Pulmonary artery endothelial cell (primary cell): ENCODE measurements at places on chromosomes 1 and 21.
A peak's percentile ranks its signal among the peaks of the same experiment; 100 is the strongest.

DNA sequence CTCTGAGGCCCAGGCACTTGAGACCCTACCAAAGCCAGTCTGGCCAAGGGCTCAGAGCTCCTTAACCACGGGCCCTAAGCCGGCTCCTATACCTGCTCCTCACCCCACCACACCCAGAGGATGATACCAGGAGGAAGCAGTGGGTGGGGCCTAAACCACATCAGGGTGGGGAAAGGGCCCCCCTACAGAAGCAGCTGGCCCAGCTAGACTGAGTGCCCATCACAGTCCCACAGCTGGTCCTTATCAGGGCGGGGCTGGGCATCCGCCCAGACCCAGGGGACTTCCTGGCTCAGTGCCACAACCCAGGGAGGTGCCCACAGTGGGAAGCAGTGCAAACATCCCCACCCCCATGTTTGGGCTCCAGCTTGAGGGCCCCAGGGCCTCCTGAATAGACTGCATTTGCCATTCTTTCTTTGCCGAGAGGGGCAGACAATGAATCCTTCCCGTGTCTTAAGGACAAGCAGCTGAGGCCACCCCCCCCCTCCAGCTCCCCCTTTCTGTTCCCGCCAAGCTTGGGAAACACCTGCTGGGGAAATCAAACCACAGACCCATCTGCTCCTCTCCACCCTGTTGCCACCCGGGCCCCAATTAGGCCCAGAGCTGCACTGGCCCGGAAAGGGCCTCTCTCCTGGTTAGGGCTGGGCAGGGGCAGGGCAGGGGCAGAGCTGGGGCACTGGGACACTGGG is 6.2 kb downstream of the E2F2 start:
- no peak for DNase-seq

- no peak for DNase-seq
Measured at GRCh38 chr21:43913928-43914327, 48.9 kb downstream of the AGPAT3 start.

- DNase-seq, result no peak
Measured at GRCh38 chr1:116288201-116288598, 84.8 kb upstream of the ATP1A1 start.

GRCh38 chr21:27078915-27079314 is 112.0 kb upstream of the ADAMTS5 start:
- no peak for DNase-seq

DNA sequence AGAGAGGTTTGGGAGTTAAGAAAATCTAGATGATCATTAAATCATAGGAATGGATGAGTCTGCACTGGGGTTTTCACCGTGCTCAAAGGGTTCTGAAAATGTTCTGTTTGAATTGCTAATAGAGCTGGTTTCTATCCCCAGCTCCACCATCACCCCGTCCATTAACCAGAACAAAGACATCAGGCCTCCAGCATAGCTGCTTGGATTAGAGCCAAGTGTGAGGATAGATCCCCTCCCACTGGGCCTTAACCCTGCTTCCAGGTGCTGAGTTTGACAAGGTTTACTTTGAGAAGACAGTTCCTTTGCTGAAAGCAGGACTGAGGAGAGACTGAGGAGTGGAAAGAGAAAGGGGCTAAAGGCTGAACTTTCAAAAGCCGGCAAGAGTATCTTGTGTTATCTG is 48.3 kb downstream of the MPZL1 start:
- no peak for DNase-seq

GRCh38 chr1:230065161-230065560 is 1.9 kb upstream of the GALNT2 start:
- DNase-seq, result no peak

GRCh38 chr1:233240371-233240770 is 55.2 kb downstream of the PCNX2 start:
- no peak for DNase-seq

DNA sequence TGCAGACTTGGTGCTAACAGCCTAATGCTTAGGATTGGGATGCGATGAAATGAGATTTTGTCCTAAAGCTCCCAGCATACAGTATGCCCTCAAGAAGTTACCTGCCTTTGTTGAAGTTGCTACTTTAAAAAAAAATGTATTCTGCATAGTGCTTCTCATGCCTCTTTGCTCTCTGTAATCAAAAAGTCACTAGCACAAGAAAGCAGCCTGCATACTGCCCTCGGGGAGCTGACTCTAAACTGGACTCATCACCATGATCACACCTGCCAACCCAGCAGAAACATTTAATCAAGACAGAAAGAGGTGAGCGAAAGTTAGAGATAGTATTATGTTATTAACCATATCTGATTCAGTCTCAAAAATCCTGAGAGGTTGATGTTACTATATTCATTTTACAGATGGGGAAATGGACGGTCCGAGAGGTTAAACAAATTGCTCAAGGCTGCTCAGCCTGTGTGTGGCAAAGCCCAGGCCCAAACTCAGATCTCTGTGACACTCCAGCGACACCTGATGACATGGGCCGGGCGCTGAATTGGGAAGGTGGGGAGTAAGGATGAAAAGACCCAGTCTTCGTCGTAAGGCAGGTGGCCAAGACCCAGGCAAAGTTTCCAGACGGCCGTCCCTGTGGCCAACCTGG is 1.1 kb downstream of the BATF3 start:
- DNase-seq, result no peak

GRCh38 chr1:99782397-99782796 is 16.0 kb upstream of the FRRS1 start:
- no peak for DNase-seq

GRCh38 chr1:167529829-167530474 is 11.6 kb upstream of the CD247 start:
- DNase-seq, result no peak

DNA sequence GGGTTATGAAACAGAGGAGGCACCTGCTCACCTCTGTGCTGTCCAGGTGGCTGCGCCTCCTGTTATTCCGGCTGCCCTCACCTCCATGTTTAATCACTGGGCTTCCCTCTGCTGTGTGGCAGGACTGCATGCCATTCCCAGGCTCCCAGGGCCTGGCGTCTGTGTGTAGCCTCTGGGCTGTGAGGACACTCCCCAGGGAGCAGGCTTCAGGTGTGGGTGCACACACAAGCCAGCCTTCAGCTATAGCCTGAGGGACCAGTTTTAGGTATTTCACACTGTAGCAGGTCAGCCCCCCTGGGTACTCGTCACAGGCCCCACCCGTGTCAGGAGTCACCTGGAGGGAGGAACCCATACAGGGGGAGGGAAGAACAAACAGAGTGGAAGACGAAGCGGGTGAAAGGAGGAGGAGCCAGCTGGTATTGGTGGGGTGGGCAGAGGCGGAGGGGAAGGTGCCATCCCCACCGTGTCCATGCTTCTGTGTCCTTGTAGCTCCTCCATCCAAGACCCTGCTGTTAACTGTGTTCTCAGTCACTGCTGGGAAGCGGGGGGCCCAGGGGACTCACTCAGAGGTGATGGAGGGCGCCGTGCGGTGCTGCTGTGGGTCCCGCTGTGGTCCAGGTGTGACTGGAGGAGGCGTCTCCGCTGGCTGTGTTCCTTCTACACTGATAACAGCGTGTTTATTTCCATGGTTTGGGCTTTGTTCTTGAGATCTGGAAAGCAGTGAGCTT is 158.6 kb downstream of the PGBD5 start:
- no peak for DNase-seq

DNA sequence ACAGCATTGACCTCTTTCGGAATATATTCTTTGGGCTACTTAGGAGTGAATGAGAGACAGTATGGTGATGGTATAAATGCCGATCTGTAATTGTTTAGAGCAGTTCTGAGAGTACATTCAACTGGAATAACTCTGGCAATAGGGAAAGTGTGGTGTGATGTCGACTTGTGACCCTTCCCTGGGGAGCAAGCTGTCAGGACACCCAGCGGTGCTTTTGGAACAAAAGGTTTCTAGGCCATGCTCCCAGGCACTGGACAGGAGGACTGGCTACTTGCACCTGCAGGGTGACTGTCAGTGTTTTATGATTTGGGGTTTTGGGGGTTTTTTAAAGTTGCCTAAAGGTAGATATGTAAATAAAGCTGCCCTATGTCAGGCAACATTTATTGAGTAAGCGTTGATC is 50.9 kb downstream of the MACO1 start:
- no peak for DNase-seq

- DNase-seq, result no peak
Measured at GRCh38 chr1:2374252-2375155, 16.9 kb downstream of the MORN1 start.

DNA sequence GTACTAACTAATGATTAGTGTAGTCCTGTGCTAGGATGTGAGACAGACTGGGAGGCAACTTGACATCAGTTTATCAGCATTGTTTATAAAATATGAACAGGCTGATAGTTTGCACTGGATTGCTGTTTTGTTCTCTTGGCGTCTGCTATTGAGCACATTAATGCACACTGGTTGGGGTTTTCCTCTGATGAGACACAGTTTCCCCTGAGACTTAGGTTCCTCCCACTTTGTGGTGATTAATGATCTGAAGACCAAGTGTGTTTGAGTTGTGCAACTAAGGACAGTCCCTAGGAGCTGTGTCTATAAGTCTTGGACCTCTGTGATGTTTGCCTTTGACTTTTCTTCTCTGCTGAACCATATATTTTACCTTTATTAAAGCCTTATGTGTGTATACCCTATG is 1015.4 kb downstream of the AMY1C start:
- DNase-seq, result no peak

GRCh38 chr1:211738096-211738690 is 62.8 kb upstream of the NEK2 start:
- no peak for DNase-seq

- DNase-seq, result peak; percentile 40
Measured at GRCh38 chr1:155892796-155893195, 18.4 kb downstream of the RIT1 start.

DNA sequence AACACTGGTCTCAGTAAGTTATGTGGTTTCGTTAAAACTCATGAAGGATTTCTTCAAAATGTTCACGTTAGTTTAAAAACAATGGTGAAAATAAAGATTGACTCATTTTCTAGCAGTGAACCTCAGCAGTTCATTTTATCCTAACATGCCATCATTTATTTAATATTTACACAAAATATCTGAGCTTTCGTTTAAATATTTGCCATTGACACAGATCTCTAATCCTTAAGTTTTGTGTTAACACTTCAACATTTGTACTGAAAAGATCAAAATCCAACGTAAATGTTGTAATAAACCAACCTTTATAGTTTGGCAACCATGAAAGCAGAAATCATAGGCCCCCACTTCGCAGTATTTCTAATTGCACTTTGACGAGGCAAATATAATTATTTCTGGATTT is 1129.5 kb downstream of the PLA2G4A start:
- no peak for DNase-seq

GRCh38 chr1:183588827-183589226 is 1.4 kb downstream of the NCF2 start:
- no peak for DNase-seq

DNA sequence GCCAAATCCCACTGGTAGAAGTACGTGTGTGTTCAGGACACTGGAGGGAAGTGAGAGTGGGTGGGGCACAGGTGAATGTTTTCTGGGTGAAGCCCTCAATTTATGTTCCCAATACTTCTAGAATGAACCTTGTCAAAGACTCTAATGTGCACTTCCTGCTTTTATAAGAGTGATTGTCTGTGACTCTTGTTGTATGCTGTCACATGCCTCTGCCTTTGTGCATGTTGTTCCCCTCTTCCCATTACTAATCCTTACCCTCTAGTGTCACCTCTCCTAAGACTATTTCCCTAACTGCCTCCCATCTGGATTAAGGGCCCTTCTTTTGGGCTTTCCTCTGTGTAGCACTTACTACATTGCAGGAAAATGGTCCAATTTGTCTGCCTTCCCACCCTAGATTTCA is 2.5 kb upstream of the LINGO4 start:
- DNase-seq, result no peak

GRCh38 chr1:168410464-168410863 is 129.8 kb downstream of the TBX19 start:
- no peak for DNase-seq

DNA sequence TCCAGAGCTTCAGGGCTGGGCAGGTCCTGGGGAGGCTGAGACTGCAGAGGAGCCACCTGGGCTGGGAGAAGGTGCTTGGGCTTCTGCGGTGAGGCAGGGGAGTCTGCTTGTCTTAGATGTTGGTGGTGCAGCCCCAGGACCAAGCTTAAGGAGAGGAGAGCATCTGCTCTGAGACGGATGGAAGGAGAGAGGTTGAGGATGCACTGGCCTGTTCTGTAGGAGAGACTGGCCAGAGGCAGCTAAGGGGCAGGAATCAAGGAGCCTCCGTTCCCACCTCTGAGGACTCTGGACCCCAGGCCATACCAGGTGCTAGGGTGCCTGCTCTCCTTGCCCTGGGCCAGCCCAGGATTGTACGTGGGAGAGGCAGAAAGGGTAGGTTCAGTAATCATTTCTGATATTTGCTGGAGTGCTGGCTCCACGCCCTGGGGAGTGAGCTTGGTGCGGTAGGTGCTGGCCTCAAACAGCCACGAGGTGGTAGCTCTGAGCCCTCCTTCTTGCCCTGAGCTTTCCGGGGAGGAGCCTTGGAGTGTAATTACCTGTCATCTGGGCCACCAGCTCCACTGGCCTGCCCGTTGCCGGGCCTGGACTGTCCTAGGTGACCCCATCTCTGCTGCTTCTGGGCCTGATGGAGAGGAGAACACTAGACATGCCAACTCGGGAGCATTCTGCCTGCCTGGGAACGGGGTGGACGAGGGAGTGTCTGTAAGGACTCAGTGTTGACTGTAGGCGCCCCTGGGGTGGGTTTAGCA is 9.3 kb downstream of the MYBPH start:
- no peak for DNase-seq

DNA sequence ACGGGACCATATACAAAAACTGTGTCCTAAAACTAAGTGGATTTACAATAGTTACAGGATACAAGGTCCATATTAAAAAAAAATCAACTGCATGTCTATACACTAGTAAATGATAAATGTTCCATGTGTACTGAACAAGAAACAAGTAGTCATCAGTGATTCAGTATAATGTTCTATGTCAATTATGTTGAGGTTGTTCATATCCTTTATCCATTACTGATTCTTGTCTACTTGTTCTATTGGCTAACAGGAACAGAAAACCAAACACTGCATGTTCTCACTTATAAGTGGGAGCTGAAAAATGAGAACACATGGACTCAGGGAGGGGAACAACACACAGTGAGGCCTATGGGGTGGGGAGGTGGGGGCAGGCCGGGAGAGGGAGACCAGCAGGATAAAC is 90.5 kb downstream of the CDC42BPA start:
- no peak for DNase-seq

DNA sequence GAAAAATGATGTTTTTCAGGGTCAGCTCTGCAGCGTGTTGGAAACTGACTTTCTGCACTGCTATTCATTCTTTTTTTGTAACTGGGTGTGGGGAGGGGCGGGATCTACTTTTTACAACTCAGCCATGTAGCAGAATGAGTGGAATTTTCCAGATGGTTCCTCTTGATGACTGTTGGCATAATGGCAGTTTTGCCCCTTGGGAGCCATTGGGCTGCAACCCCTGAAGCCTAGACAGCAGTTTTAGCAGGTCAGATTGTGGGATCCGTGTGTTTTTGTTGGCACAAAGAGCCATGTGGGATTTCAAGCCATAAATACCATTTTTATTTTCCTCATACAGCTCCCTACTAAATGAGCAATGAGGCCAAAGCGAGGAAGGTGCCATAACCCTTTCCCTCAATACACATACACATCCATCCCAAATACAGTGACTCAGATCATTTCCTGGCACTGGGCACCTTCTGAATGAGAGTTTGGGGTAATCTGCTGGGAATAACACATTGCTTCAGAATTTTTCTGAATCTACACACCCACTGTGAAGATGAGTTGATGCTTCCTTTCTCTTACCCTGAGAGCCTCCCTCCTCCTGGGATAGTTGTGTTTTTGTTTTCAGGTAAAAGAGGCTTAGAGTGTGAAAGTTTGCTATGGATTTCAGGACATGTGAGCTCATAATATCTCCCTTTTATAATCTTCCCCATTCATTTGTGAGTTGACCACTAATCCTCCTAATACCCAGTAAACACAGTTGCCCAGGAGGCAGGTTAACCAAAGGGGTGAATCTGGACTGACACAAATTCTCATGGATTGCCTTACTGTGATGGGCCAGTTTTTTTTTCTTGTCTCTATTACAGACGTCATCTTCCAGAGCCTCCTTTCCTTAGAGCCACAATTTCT is 13.1 kb downstream of the S100A10 start:
- DNase-seq, result no peak
